Suprapubic skin (tissue), 4 donors: ENCODE measurements at places on chromosomes 2 and 18. TPM values are rescaled to one million over a fixed set of nuclear protein-coding genes. Genes with fewer than 3 reads are reported as not detected.

DNA sequence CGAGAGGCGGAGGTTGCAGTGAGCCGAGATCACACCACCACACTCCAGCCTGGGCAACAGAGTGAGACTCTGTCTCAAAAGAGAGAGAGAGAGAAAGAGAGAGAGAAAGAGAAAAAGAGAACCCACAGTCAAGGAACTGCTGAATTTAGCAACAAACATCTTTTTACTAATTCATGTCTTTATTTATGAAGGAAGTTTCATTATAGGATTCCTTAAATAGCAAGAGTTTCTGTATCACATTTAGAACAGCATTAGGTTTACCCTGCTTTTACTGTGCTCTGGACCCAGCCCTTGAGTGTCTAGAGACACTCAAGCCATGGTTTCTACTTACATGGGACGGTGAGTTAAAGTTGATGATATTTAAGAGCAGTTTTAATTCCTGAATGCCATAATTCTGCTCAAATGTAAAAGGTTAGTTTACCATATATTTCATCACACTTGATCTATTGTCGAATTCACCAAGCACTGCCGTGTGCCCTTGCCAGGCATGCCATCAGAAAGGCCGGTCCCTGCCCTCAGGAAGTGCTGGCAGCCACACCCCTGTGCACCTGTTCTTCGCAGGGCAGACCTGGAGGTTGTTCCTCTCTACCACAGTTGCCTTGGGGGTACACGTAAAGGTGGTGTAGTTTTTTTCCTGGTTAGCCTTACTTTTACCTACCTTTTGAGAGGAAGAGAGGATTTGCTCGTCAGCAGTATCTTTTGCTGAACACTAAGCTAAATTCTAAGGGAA lies 153.3 kb downstream of the LDLRAD4 start:
- no peaks in the 10 kb centered on the region for H3K27me3 ChIP-seq
- no peak for DNase-seq
- no peaks in the 10 kb centered on the region for H3K36me3 ChIP-seq
- H3K4me3 ChIP-seq: no peak overlapping the region

DNA sequence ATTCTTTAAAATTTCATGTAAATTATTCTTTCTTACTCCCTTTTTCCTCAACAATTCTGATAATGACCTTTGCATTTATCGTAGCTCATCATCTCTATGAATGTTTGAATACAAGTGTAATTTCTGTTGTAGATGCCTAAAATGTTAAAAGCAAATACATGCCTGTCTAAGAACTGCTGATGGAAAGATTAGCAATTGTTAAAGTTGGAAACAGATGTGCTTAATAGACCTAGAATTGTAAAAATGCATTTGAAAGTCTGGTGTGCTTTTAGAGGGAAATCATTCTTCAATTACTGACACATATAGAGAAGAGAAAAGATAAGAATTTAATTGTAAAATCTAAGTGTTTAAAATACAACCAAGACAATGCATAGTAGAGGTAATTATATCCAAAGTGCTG lies 50.4 kb downstream of the CCDC102B start:
- no peaks in the 10 kb centered on the region for H3K27me3 ChIP-seq
- no peaks in the 10 kb centered on the region for H3K36me3 ChIP-seq
- no peaks in the 10 kb centered on the region for H3K4me1 ChIP-seq

GRCh38 chr2:24273598-24273997 lies 86.7 kb downstream of the ITSN2 start:
- DNase-seq: no peak
- H3K4me3 ChIP-seq: no peak overlapping the region
- no peak overlapping the region for H3K27ac ChIP-seq
- peaks cover 41% of the 10 kb centered on the region for H3K36me3 ChIP-seq
- H3K27me3 ChIP-seq: no peaks in the 10 kb centered on the region
- peaks cover 6% of the 10 kb centered on the region for H3K4me1 ChIP-seq

DNA sequence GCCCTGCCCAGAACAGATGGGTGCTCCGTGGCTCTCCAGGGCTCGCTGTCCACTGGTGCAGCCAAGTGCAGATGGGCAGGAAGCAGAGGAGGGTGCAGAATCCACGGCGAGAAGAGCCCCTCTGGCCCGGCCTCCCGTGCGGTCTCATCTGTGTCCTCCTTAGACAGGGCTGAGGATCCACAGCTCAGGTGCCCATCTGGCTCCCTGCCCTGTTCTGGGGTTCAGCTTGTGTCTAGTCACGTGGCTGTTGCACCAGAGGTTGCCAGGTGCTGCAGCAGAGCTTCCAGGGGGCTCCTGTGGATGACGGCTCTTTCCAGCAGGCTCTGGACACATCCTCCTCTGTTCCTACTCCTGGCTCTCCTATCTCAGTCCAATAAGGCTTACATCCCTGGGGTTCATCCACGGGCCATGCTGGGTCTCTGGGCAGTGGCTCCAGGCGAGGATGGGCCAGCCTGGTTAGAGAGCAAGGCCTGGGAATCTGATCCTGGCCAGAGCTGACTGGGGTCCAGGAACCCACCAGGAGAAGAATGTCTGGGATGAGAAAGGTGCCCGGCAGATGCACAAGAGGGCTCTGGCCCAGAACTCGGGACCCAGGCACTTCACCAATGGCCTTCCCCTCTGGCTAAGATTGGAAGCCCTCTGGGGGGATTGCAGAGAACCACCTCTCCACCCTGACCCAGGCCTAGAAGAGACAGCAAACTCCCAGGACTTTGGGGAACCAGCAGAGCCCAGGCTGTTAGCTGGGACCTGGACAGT lies 116.3 kb upstream of the ID2 start:
- no peaks in the 10 kb centered on the region for H3K27me3 ChIP-seq
- no peak overlapping the region for H3K27ac ChIP-seq
- H3K4me1 ChIP-seq: no peaks in the 10 kb centered on the region
- H3K4me3 ChIP-seq: no peak overlapping the region
- DNase-seq: peak; percentile 56

- H3K27me3 ChIP-seq: no peaks in the 10 kb centered on the region
- no peak for DNase-seq
- H3K4me3 ChIP-seq: no peak overlapping the region
- no peaks in the 10 kb centered on the region for H3K4me1 ChIP-seq
Observed at GRCh38 chr2:239058766-239059165, 210.9 kb downstream of the TWIST2 start.

- no peak overlapping the region for H3K27ac ChIP-seq
- H3K27me3 ChIP-seq: no peaks in the 10 kb centered on the region
- H3K4me3 ChIP-seq: no peak overlapping the region
- peaks cover 7% of the 10 kb centered on the region for H3K4me1 ChIP-seq
- DNase-seq: peak; percentile 63
Observed at GRCh38 chr2:240125742-240126141, 10.4 kb downstream of the COPS9 start.

DNA sequence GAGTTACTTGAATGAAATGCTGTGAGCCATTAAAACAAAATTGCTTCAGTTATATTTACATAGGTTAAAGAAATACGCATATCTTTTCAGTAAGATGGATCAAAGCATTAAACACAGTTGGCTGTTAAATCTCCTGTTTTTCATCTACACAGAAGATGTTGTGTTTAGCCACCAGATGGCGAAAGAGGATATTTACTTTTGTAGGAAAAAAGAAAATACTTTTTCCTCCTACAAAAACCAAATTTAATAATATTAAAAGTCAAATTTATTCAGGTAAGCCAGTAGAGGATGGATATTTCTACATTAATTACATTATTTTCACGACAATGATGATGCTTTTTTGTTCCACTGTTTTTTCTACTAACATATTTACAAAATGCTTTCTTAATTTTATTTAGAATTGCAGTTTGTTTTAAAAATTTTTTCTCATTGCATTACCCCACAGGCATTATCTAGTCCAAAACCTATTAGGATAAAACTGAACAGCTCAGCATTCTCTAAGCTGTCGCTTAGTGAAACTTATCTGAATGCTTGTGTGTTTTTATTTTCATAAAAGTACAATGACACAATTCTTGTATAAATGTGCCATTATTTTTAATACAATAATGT lies 173.7 kb downstream of the ASXL3 start:
- H3K36me3 ChIP-seq: no peaks in the 10 kb centered on the region
- DNase-seq: no peak
- H3K27ac ChIP-seq: no peak overlapping the region
- no peaks in the 10 kb centered on the region for H3K27me3 ChIP-seq
- no peak overlapping the region for H3K4me3 ChIP-seq
- H3K4me1 ChIP-seq: no peaks in the 10 kb centered on the region

DNA sequence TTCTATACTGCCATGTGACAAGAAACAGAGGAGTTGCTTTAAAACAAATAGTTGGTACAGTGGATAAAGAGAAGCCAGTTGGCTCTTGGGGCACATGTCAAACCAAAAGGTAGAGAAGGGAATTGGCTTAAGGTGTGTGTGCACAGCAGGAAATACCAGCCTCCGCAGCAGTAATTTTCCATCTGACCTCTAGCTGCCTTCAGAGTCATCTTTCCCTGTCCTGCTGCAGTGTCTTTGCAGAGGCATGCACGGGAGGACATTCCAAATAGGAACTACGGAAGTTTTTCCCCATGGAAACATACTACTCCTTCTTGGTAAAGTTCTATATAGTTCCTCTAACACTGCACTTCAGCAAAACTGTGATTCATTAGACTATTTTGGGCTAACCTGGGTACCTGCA lies 99.5 kb downstream of the RAB3GAP1 start:
- peaks cover 4% of the 10 kb centered on the region for H3K4me1 ChIP-seq
- peaks cover 46% of the 10 kb centered on the region for H3K36me3 ChIP-seq
- H3K27ac ChIP-seq: no peak overlapping the region

DNA sequence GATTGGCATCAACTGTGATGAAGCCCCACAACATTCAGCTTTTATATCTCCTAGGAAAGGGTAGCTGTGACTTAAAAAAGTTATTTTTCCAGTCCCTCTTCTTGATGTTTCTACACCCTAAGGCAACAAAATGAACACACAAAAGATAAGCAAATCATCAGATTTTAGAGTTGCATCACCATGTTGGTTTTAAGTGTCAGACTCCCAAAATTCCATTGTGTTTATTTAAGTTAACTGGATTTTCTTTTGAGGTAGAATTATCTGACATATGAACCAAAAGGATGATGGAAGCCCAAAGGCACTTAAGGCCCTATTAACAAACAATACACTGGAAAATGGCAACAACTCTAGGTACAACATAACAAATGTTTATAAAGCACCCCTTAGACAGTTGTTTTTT lies 261.7 kb upstream of the SLC39A10 start:
- no peak overlapping the region for H3K4me3 ChIP-seq
- DNase-seq: no peak
- no peaks in the 10 kb centered on the region for H3K36me3 ChIP-seq
- no peaks in the 10 kb centered on the region for H3K4me1 ChIP-seq
- no peaks in the 10 kb centered on the region for H3K27me3 ChIP-seq

- peak overlapping the region; percentile 70 for H3K27ac ChIP-seq
- DNase-seq: no peak
- no peaks in the 10 kb centered on the region for H3K27me3 ChIP-seq
- H3K36me3 ChIP-seq: no peaks in the 10 kb centered on the region
- no peak overlapping the region for H3K4me3 ChIP-seq
Observed at GRCh38 chr2:161077367-161078210, 82.6 kb upstream of the TANK start.

DNA sequence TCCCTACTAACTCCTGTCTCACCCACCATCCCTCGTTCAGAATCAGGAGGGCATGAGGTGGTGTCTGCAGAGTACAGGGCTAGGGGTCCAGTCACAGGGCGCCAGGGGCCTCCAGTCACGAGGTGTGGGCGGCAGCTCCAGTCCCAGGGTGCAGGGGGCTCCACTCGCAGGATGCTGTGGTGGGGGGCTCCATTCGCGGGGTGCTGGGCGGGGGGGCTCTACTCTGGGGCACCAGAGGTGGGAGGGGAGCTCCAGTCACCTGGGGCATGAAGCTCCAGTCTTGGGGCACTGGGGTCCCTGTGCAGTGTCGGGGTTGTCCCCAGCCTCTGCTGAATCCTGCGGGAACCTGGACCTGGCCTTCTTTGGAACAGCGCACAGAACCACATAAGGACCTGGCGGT lies 66.0 kb downstream of the EIPR1 start:
- no peaks in the 10 kb centered on the region for H3K27me3 ChIP-seq
- no peaks in the 10 kb centered on the region for H3K4me1 ChIP-seq
- DNase-seq: no peak
- no peaks in the 10 kb centered on the region for H3K36me3 ChIP-seq
- H3K27ac ChIP-seq: no peak overlapping the region

DNA sequence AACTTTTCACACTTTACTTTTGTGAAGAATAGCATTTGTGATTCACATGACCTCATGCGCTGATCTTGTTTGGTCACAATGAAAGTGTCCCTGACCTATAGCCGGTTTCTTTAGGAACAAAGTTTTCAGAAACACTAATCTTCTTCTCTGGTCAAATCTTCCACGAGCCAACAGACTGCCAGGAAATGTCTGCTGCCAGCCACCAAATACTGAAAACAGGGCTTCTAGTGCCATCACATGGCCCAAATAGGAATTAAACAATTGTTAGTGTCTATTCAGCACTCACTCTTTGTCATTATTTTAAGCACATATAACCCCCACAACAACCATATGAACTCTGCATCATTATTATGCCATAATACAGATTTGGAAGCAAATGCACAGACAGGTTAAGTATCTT lies 286.5 kb upstream of the SYT4 start:
- H3K27ac ChIP-seq: no peak overlapping the region
- H3K36me3 ChIP-seq: no peaks in the 10 kb centered on the region
- H3K4me3 ChIP-seq: no peak overlapping the region
- no peaks in the 10 kb centered on the region for H3K4me1 ChIP-seq
- H3K27me3 ChIP-seq: no peaks in the 10 kb centered on the region
- no peak for DNase-seq

SPDYA gene
- total RNA-seq: 2.3 TPM

PRSS56 gene
- total RNA-seq: not detected

IL1F10 gene
- 20.6 TPM for total RNA-seq

AKAIN1 gene
- total RNA-seq: not detected

FOXI3 gene
- not detected for total RNA-seq

KLHL30 gene
- total RNA-seq: 0.13 TPM

CDH7 gene
- not detected for total RNA-seq
